ENCODE measurements at places on chromosomes 6 and 20.

GRCh38 chr6:17663226-17663625, 43.5 kb downstream of the NUP153 start:
- no peak for DNase-seq

GRCh38 chr6:16471222-16471909, 233.0 kb downstream of the GMPR start:
- DNase-seq = no peak

GRCh38 chr6:143055891-143056290, 4.8 kb upstream of the AIG1 start:
- no peak for DNase-seq

GRCh38 chr20:40081653-40082052, 607.4 kb downstream of the MAFB start:
- DNase-seq = no peak

DNA sequence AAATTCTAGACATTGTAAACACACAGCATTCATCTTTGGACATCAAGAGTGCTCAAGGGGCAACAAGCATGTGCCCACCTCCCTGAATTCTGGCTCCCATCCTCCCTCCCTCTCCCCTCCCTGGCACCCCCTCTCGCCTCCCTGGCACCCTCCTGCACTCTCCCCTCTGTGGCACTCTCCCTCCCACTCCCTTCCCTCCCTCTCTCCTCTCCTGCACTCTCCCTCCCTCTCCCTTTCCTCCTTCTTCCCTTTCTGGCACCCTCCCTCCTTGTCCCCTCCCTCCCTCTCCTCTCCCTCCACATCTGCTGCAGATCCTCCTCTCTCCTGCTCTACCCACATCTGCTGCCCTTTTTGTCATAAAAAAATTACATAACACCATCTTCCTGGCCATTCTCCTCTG, 113.0 kb upstream of the SLC22A23 start:
- DNase-seq = no peak

GRCh38 chr6:32255199-32256153, 31.6 kb upstream of the NOTCH4 start:
- no peak for DNase-seq

GRCh38 chr6:126531286-126531685, 191.4 kb downstream of the CENPW start:
- no peak for DNase-seq

- no peak for DNase-seq
Measured at GRCh38 chr6:15327271-15327670, 81.4 kb downstream of the JARID2 start.

- DNase-seq = no peak
Measured at GRCh38 chr6:157089851-157090250, 233.5 kb downstream of the TMEM242 start.

- no peak for DNase-seq
Measured at GRCh38 chr6:45486736-45487135, 109.0 kb upstream of the SUPT3H start.

DNA sequence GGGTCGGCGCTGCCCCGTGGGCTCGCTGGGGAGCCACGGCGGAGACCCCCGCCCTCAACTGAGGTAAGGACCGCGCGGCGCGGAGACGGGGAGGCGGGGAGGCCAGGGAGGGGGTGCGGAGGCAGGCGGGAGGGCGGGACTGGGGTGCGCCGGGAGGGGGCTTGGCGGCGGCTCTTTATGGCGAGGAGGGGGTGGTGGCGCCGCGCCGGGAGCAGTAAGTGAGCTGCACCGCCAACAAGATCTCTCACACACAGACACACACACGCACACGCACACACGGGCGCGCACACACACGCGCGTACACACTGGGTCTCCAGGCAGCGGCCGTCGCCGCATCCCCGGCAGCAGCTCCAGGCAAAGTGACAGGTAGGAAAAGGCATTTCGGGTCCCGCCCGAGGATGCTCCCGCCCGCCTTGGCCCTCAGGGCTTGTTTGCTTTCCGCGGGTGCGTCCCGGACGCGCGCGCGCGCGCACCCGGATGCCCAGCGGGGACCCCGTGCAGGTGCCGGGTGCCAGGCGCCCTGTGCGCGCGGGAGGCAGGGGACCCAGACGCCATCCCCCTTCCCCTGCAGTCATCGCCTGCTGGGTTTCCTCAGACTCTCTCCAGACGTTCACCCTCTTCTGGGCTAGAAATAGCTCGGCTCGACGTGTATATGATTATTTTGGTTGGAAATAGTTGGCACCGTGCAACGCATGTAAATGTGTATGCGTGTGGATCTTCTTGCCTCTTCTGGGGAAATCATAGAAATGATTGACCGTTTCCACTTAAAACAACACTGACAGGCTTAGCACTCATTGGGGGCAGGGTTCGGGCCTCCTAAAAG, at the start of gene PLCB4:
TSS of gene PLCB4 (plus strand) at position 247 of the 823 bp plus-strand sequence. CDS start 238,728 bp downstream, outside the sequence.
- DNase-seq = peak; percentile 74

GRCh38 chr20:37102571-37102970, 6.8 kb upstream of the RBL1 start:
- DNase-seq = no peak

DNA sequence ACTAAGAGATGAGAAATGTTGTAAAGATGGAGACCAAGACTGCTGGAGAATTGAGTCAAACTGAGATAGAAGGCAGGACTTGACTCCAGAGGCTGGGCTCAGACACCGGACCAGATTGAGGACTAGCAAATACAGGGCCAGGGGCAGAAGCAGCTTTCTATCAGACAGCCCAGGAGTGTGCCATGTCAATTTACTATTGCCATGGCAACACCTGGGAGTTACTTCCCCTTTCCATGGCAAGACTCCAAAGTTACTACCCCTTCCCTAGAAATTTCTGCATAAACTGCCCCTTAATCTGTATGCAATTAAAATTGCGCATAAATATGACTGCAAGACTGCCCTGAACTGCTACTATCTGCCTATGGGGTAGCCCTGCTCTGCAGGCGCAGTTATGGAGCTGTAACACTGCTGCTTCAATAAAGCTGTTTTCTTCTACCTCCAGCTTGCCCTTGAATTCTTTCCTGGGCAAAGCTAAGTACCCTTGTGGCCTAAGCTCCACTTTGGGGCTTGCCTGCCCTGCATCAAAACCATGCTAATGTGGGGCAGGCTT, 90.1 kb upstream of the EDN1 start:
- no peak for DNase-seq

DNA sequence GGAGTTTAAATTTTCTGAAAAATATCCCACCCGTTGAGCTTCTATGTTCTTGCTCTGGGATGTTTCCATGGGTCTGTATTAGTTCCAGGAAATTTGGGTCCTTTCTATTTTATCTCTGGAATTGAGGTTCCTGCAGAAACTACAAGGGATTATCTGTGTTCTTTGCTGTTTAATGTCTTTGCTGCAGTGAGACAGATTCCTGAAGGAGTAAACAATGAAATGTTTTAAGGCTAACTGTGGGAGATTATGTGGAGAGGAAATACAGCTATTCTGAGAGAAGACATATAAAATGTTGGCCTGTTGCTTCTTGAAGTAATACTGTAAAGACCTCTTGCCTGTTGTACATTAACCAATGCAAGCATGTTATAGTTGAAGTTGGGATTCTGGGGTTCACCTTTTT, 43.5 kb downstream of the SAMD5 start:
- no peak for DNase-seq

- no peak for DNase-seq
Measured at GRCh38 chr6:17267566-17267965, 13.6 kb upstream of the RBM24 start.

GRCh38 chr6:17919496-17919895, 67.9 kb downstream of the KIF13A start:
- DNase-seq = no peak

DNA sequence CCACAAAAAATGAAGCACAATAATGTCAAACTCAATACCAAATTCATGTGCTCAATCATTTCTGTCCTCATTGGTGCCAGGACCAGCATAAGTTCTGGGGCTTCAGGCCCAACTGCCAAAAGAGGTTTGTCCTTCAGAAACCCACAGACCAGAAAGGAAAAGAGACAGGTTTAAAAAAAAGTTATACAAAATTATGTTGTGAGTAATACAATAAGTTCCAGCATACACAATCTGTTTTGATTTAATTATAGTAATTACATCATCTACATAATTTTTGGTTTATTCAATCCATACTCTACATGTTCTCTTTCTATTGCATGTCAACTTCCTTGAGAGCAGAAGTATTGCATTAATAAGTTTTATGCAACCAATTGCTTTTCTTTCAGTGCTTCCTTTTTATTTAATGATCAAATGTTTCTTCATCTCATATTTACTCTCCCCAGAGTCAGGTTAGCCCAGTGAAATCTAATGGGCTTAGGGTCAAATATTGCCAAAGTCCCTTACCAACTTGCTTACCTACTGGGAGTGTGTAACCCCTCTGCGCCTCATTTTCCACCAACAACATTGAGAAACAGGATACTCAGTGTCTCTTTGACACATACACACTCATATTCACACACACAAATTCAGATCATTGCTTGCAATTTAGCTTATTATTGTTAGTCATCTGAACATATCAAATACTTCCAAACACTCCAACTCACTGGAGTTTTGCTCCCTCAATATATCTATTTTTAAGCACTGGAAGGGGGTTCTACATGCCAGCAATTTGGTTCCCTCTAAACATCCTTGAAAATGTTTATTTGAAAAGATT, 424.4 kb upstream of the MARCKS start:
- no peak for DNase-seq

GRCh38 chr20:47295921-47296426, 60.5 kb downstream of the ZMYND8 start:
- no peak for DNase-seq

DNA sequence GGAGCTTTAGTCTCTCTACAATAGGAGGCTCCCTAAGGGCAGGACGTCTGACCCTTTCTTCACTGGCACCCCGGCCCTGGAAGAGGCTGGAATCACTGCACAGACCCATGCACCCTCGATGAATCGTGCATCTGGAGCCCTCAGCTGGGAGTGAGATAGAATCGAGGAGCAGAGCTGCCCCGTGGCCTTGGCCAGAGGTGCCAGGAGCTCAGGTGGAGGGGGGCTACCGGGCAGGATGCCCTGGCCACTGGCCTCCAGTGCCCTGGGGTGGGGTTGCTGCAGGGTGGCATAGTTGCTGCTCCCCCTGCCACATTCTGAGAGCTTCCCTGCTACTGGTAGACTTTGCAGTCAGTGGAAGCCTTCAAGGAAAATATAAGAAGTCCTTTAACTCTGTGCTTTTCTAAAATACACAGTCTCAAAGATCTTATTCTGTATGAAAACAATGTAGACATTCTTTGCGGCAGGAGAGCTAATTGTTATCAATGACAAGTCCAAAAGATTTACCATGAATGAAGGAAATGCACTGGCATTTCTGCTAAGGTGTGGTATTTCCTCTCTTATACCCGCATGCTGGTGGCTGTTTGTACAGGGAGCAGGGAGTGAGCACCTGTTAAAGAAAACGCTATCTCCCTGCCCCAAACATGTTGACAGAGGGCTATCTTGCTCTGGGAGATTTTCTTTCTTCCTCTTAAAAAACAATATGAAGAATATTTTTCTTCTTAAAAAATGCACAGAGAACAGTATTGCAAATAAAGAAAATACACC, 122.8 kb downstream of the C6orf118 start:
- DNase-seq = no peak

DNA sequence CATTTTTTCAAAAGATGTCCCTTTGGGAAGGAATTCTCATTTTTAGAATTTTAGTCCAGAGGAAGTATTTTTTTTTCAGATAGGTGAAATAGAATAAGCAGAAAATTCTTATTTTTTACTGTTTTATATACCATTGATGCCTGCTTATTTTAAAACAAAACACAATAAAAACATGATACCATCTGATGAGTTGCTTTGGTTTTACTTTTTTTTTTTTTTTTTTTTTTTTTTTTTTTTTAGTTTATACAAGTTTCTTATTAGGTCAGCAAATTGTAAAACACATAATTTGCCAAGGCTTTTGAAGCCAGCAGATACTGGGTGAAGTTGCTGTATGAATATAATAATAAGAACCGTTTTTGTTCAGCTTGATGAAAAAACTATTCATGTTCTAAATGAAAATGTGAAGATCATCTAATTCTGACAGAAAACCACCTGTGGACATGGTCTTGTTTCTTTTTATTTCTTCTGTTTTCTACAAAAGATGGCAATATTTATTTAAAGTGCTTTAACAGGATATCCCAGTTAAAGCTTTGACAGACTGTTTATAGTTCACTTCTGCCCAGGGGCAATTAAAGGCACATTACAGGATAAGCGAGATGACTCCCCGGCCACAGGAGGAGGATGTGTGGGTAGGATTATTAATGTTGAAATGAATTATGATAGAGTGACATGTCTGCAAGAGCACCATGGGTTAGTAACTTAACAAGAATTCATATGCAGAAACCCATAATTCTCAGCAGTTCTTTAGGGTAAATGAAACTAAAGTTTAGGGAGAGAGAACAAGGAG, 31.1 kb downstream of the MYB start:
- DNase-seq = no peak

DNA sequence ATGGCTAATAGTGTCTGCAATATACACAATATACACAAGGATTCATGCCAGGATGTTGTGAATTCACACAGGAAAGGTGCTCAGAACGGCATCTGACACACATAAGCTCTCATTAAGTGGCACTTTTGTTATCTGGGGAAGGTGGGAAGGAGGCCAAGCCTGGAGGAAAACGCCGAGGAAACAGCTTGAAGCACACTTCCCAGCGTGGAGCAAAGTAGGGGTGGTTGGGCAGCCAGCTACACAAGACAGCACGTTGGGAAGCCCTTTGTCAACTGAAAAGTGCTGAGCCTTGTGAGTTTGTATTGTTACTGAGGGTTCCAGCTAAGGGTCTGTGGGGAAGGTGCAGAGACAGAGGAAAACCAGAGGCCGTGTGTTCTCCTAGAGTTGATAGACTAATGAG, 181.0 kb downstream of the ZMYND8 start:
- peak; percentile 54 for DNase-seq

DNA sequence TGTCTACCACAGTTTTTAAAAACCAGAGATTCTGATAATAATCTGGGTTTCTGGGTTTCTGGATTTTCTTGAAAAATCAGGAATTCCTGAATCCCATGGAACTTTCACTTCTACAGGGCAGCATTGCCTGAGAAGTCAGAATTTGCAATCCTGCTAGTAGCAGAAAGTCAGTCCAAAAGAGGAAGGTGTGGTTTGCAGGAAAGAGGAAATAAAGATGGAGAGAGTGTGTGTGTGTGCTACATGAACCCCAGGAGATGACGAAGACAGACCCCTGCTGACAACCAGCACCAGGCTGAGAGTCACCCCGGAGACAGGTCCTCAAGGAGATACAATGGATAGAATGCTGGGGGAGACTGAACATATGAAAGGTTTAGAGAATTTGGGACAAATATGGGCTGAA, 44.9 kb downstream of the PRND start:
- DNase-seq = no peak

DNA sequence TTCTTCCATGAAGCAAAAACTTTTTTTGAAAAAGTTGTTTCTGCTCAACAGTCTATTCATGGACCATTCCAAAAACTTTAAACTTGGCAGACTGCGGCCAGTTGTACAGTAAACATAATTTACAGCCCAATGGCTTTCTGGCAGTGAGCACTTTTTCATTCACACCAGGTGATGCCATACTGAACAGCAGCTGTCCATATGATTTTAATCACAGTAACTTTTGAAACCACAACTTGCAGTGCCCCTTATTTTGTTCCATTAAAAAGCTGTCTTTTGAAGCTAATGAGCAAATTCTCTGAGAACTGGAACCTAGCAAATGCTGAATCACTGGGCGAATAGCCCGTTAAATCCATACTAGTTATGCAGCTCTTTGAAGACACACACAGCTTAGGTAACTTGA, 576.6 kb downstream of the PTPRT start:
- no peak for DNase-seq

All from NCI-H1092 treated with DMSO at 0.1 percent for 48 hours (cell line).